ENCODE measurements at places on chromosomes 5 and 9. TPM values are rescaled to one million over a fixed set of nuclear protein-coding genes. Genes with fewer than 3 reads are reported as not detected.

Gene SLC31A2
- total RNA-seq: 8.0 TPM

Gene IFNA13
- not detected for total RNA-seq

Gene PPIC
- total RNA-seq: 57.3 TPM

Gene LPAR1
- 0.53 TPM for total RNA-seq

Gene C5orf58
- total RNA-seq: not detected

GRCh38 chr9:136151214-136151804 is 32.6 kb upstream of the TMEM250 start:
- DNase-seq: no peak

DNA sequence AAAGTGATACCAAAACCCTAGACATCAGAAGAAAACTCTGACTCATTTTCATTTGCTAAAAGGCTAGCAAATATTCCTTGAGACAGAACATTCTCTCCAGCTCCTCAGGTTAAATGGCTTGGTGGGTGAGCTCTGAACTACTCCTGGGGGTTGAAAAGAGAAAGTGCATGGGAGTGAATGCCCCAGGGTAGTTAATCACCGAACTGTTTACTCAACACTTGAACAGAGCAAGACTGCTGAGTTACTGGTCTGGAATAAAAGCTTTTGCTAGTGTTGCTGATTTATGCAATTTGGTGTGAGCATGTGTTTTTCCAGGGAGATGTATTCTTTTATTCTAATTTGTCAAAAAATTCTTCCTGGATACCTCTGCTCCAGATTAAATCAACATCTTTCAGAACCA is 88.3 kb upstream of the PRDM9 start:
- DNase-seq: no peak

DNA sequence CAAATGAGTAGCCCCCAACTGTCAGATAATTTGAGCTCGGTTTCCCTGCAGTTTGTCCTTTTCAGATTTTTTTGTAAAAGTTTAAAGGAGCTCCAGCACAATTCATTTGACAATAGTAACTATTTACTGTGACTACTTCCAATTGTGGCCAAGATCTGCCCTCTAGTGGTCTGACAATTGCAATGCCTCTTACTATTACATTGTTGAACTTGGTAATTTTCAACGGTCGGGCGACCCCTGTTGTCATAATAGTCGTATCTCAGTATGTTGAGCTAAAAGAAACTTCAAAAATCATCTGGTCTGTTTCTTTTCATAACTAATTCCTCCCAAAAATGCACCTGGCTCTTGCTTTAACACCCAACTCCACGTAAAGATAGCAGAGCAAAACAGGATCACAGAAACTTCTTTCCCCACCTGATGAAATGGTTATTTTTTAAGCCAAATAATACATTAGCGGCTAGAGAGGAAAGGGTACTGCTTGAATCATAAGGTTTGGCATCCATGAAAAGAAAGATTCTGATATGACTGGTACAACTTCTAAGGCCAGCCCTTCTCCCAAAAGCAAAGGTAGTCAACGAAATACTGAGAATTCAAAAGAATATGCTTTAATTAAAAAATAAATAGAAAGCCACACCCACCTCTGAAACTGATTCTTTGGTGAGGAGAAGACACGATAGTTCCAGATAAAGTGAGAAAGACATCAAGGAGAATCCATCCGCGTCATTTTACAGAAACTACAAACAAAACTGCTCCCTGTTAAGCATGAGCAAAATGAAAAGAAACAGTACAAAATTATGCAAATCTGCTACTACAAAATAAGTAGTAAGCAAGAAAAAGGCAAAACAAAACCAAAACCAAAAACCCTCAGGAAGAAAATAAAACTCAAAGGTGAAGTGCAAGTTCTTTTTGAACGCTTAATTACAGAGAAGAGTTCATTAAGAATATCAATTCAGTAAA is 76.9 kb upstream of the HTR4 start:
- DNase-seq: peak; percentile 77

DNA sequence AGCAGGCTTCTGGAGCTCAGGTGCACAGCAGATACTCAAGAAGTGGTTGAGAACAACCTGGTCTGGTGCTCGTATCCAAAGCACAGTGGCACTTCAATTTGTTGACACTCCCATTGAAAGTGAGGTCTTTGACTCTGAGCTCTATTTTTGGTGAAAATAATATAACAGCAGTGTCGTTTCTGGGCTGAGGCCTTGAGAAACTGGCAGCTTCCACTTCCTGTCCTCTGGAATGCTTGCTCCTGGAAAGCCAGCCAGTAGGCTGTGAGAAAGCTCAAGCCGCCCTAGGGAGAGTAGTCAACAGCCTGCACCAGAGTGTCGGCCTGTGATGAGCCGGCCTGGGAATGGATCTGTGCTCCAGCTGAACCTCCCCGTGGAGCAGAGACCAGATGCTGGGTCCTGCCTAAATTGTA is 6.8 kb upstream of the SUSD3 start:
- no peak for DNase-seq

DNA sequence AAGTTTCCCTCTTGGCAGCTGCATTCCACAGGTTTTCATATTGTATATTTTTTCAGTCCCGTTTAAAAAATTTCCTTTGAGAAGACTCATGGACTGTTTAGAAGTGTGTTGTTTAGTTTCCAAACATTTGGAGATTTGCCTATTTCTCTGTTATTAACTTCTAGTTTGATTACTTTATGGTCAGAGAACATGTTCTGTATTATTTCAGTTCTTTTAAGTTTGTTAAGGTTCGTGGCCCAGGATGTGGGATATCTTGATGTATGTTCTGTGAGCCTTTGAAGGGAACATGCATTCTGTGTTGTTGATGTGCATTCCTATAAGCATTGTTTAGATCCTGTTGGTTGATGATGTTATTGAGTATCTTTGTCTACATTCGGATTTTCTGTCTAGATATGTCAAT is 153.6 kb downstream of the CACNA1B start:
- DNase-seq: no peak

GRCh38 chr5:159593518-159594073 is 263.3 kb upstream of the IL12B start:
- DNase-seq: no peak

- no peak for DNase-seq
These were observed 439.1 kb upstream of the KIF2A start for GRCh38 chr5:61866930-61867329.
